Chondrocyte (in vitro differentiated cells): ENCODE measurements at places on chromosomes 1 and 21. TPM values are rescaled to one million over a fixed set of nuclear protein-coding genes. Genes with fewer than 3 reads are reported as not detected.

DNA sequence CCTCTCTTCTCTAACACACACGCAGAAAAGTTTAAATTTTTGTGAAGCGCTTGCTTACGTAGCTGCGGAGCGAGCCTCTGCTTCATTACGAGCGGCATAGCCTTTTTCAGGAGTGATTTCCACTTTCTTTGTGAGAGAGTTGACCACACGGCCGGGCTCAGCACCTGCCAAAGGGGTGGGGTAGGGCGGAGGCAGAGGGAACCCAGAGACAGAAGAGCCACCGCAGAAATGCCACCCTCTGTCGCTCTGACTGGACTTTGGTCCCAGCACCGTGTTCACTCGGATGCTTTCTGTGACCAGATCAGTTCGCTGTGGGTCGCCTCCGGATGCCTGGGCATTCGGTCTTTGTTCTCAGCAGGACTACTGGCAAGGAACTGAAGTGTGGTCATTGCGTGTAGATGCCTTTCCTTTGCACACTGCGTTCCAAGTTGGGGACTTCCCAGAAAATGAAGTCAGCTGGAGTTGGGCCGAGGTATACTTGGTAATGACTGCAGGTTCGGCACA is 883 bp downstream of the CHODL start:
- peaks cover 2% of the 10 kb centered on the region for H3K36me3 ChIP-seq
- H3K27me3 ChIP-seq, result peaks cover 40% of the 10 kb centered on the region
- H3K4me3 ChIP-seq, result peak overlapping the region; percentile 63
- H3K4me1 ChIP-seq, result peaks cover 15% of the 10 kb centered on the region
- H3K27ac ChIP-seq, result no peak overlapping the region

ITLN2 gene
- not detected in 3 replicates for total RNA-seq

DNA sequence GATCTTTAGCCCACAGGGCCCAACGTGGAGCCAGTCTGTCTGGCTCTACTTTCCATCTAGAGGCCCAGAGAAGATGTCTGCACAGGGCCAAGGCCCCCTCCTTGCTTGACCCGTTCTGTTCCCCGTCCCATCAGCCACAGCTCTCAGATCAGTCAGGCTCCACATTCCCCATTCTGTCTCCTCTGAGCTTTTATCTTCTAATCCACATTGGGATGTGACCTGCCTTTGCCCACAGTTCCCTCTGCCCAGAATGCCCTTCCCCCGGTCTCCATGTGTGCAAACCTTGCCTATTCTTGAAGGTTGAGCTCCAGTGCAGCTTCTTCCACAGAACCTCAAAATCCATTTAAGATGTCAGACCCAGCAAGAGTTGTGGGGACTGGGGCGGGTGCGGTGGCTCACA is 53.3 kb upstream of the WASF2 start:
- peaks cover 67% of the 10 kb centered on the region for H3K4me1 ChIP-seq
- H3K36me3 ChIP-seq, result peaks cover 27% of the 10 kb centered on the region
- H3K27ac ChIP-seq, result peak overlapping the region; percentile 99
- no peak for DNase-seq
- no peaks in the 10 kb centered on the region for H3K27me3 ChIP-seq

S100A12 gene
- not detected in 3 replicates for total RNA-seq

DNA sequence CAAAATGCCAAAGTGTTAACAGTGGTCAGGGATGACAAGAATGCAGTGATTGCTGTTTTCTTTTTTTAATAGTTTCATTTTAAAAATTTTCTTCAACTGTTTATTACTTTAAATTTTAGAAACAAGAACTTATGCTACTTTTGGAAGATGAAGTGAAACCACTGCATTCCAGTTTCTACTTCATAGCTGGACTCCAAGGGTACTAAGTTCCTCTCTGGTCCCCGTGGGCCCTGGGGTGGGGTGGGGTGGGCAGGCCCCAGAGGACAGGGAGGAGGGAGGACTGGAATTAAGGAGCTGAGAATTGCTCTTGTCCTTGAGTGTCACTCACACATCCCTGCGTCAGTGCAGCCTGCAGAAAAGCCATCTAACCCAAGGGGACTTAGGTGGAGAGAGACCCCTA is 97.3 kb downstream of the RAVER2 start:
- no peak for DNase-seq
- no peak overlapping the region for H3K27ac ChIP-seq
- H3K36me3 ChIP-seq, result peaks cover 39% of the 10 kb centered on the region
- H3K27me3 ChIP-seq, result no peaks in the 10 kb centered on the region

KRTAP19-6 gene
- total RNA-seq, result not detected in 3 replicates

MARK1 gene
- total RNA-seq, result 3.0 to 4.1 TPM (median 3.8 TPM) in 3 replicates

DNA sequence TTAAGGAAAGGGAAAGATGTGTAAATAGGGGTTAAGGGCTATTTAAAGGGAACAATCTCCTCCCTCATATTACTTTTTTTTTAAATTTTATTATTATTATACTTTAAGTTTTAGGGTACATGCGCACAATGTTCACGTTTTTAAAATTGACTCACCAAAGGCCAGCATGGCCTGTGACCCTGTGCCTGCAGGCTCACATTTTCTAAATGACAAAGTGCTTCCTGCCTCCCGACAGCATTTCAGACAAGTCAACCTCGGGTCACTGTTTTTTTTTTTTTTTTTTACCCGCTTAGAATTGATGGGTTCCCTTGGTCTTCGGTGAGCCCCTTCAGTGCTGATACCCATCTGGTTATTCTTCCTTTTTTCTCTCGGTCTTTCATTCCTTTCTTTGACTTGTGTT is 70.4 kb upstream of the SCAF4 start:
- no peaks in the 10 kb centered on the region for H3K36me3 ChIP-seq
- no peak overlapping the region for H3K27ac ChIP-seq
- no peak for DNase-seq
- H3K27me3 ChIP-seq, result peaks cover 4% of the 10 kb centered on the region

- H3K36me3 ChIP-seq, result no peaks in the 10 kb centered on the region
- no peak overlapping the region for H3K4me3 ChIP-seq
- no peak for DNase-seq
Measured at GRCh38 chr1:36703526-36704208, 221.0 kb upstream of the CSF3R start.

- H3K27ac ChIP-seq, result peak overlapping the region; percentile 13
- peaks cover 31% of the 10 kb centered on the region for H3K4me1 ChIP-seq
- H3K27me3 ChIP-seq, result no peaks in the 10 kb centered on the region
- no peak for DNase-seq
- no peak overlapping the region for H3K4me3 ChIP-seq
- H3K36me3 ChIP-seq, result no peaks in the 10 kb centered on the region
Measured at GRCh38 chr1:38875811-38876210, 2.7 kb upstream of the MYCBP start.

- no peak overlapping the region for H3K4me3 ChIP-seq
- no peak overlapping the region for H3K27ac ChIP-seq
- H3K27me3 ChIP-seq, result peaks cover 22% of the 10 kb centered on the region
- DNase-seq, result no peak
- H3K36me3 ChIP-seq, result no peaks in the 10 kb centered on the region
Measured at GRCh38 chr1:7108251-7108650, 323.0 kb downstream of the CAMTA1 start.

LMX1A gene
- total RNA-seq, result not detected in 3 replicates

SLC25A24 gene
- 40.9 to 43.4 TPM (median 42.7 TPM) in 3 replicates for total RNA-seq

KRTAP7-1 gene
- total RNA-seq, result not detected in 3 replicates

DDAH1 gene
- 91.8 to 93.0 TPM (median 92.7 TPM) in 3 replicates for total RNA-seq

DNA sequence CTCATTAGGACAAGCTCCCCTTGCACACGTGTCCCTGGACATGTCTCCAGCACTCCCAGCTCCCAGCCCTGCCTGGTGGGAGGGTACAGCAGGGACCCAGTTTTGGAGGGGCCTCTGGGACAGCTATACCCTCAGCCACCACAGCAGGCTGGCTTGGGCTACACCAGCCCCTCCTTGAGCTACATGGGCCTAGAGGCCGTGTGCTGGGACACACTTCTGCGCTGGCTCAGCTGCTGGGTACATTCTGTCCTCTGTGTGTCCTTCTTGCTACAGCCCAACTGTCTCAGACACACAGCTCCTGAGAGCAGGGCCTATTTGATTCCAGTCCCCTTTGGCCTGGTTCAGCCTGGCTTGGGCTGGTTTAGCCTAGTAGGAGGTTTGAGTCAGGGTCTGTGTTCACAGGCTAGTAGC is 26.7 kb downstream of the DMAP1 start:
- no peaks in the 10 kb centered on the region for H3K27me3 ChIP-seq
- H3K27ac ChIP-seq, result peak overlapping the region; percentile 88
- peaks cover 4% of the 10 kb centered on the region for H3K36me3 ChIP-seq
- H3K4me3 ChIP-seq, result no peak overlapping the region

OPRD1 gene
- total RNA-seq, result 0.10 to 0.22 TPM (median 0.15 TPM) in 3 replicates

- no peak overlapping the region for H3K27ac ChIP-seq
- H3K27me3 ChIP-seq, result no peaks in the 10 kb centered on the region
- no peaks in the 10 kb centered on the region for H3K36me3 ChIP-seq
- no peak overlapping the region for H3K4me3 ChIP-seq
- peaks cover 42% of the 10 kb centered on the region for H3K4me1 ChIP-seq
Measured at GRCh38 chr1:186207391-186208085, 167.5 kb downstream of the TPR start.

NTMT2 gene
- not detected in 3 replicates for total RNA-seq

DNA sequence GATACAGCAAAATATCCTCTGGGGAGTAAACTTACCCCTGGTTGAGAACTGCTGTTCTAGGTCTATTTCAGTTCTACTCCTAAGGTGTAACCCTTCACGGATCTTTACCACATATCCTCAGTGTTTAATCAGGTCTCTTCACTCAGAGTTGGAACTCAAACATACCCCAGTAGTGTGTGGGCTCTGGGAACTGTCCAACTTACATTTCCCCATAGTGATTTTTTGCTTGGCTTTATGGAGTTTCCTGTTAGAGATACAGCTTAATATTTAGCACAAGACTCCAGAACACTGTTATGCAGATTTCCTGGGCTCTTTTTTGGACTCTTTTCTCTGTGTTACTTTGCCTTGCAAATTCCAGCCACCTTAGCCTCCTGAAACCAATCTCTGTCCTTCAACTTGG is 26.7 kb upstream of the LIN9 start:
- DNase-seq, result no peak
- no peaks in the 10 kb centered on the region for H3K36me3 ChIP-seq
- no peak overlapping the region for H3K4me3 ChIP-seq
- peaks cover 7% of the 10 kb centered on the region for H3K4me1 ChIP-seq

DNA sequence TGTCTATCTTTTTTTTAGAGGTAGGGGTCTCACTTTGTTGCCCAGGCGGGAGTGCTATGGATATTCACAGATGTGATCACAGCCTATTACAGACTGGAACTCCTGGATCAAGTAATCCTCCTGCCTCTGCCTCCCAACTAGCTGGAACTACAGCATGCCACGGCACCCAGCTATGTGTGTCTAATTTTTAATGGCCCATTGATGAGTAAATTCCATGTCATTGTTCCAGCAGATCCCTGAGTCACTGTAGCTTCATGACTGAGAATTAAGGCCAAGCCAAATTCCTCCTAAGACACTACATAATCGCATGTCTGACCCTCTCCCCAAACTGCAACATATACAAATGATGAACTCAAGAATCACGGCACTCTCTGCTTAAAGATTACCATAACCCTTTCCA is 84.2 kb upstream of the RGS2 start:
- no peak for DNase-seq
- no peaks in the 10 kb centered on the region for H3K27me3 ChIP-seq
- H3K4me3 ChIP-seq, result no peak overlapping the region
- no peak overlapping the region for H3K27ac ChIP-seq
- peaks cover 1% of the 10 kb centered on the region for H3K36me3 ChIP-seq

CKS1B gene
- total RNA-seq, result 23.2 to 34.0 TPM (median 26.8 TPM) in 3 replicates

BSND gene
- total RNA-seq, result not detected in 3 replicates

GRCh38 chr1:119008483-119009311 is 20.6 kb upstream of the TBX15 start:
- H3K4me3 ChIP-seq, result peak overlapping the region; percentile 74
- H3K27ac ChIP-seq, result peak overlapping the region; percentile 84
- peaks cover 12% of the 10 kb centered on the region for H3K27me3 ChIP-seq
- H3K36me3 ChIP-seq, result peaks cover 1% of the 10 kb centered on the region
- no peak for DNase-seq

DNA sequence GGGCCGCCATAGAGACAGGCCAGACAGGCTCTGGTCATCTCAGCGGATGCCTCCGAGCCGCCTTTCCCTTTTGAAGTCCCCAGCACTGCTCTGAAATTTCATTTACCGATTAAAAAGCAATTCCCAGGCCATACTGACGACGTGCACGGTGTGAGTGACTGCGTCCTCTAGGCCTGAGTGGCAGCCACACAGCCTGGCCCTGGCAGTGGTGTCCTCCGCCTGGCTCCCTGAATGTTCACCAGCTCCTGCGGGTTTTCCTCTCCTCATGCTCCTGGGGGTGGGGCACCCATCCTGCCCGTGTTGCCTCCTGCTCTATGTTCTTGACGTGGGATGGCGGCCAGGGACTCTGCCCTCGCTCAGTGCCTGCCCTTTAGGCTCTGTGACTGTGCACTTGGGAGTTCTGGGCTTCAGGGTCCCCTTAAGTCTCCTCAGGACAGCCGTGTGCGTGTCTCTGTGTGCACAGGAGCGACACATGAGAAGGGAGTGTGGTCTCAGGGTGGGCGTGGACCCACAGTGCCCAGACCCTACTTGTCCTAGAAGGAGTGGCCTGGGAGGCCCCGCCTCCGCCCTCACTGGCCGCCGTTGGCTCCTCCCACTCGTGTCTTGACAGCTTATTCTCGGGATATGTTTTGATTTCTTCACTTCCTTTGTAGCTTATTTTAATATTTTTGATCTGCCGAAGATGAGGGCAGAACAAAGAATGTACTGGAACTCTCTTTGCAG is 3.6 kb downstream of the SKI start:
- H3K36me3 ChIP-seq, result peaks cover 8% of the 10 kb centered on the region
- DNase-seq, result peak; percentile 97
- no peaks in the 10 kb centered on the region for H3K27me3 ChIP-seq

PRELP gene
- 29.5 to 33.7 TPM (median 33.2 TPM) in 3 replicates for total RNA-seq

GRCh38 chr1:31706384-31707058 is 2.7 kb upstream of the COL16A1 start:
- no peak overlapping the region for H3K27ac ChIP-seq
- H3K4me3 ChIP-seq, result no peak overlapping the region
- no peaks in the 10 kb centered on the region for H3K36me3 ChIP-seq
- no peaks in the 10 kb centered on the region for H3K27me3 ChIP-seq

GRCh38 chr1:169196581-169196980 is 90.1 kb downstream of the ATP1B1 start:
- no peak for DNase-seq
- H3K27ac ChIP-seq, result no peak overlapping the region
- no peak overlapping the region for H3K4me3 ChIP-seq
- no peaks in the 10 kb centered on the region for H3K36me3 ChIP-seq

PTCH2 gene
- 1.3 to 2.0 TPM (median 1.3 TPM) in 3 replicates for total RNA-seq

LPGAT1 gene
- 50.7 to 60.1 TPM (median 59.1 TPM) in 3 replicates for total RNA-seq

SCAF4 gene
- 22.0 to 28.0 TPM (median 23.1 TPM) in 3 replicates for total RNA-seq

KCNA10 gene
- not detected in 3 replicates for total RNA-seq

GRCh38 chr1:227816750-227817446 is 1.4 kb downstream of the PRSS38 start:
- peaks cover 3% of the 10 kb centered on the region for H3K36me3 ChIP-seq
- peaks cover 22% of the 10 kb centered on the region for H3K27me3 ChIP-seq
- H3K4me3 ChIP-seq, result no peak overlapping the region
- DNase-seq, result no peak
- no peak overlapping the region for H3K27ac ChIP-seq

GRCh38 chr1:152907686-152908601 is at the start of gene IVL:
TSS of gene IVL (plus strand) at chr1:152908546. CDS start at chr1:152909798, 1,252 bp downstream.
- H3K4me3 ChIP-seq, result no peak within 1 kb of the TSS
- no peaks in the 10 kb centered on the region for H3K27me3 ChIP-seq
- no peak within 1 kb of the TSS for H3K27ac ChIP-seq
- H3K36me3 ChIP-seq, result no peaks in the 10 kb centered on the region

- H3K27ac ChIP-seq, result no peak overlapping the region
- H3K36me3 ChIP-seq, result no peaks in the 10 kb centered on the region
- DNase-seq, result no peak
- H3K4me1 ChIP-seq, result no peaks in the 10 kb centered on the region
Measured at GRCh38 chr1:71343686-71344416, 263.0 kb upstream of the ZRANB2 start.
